ENCODE measurements at places on chromosomes 2 and 18.

DNA sequence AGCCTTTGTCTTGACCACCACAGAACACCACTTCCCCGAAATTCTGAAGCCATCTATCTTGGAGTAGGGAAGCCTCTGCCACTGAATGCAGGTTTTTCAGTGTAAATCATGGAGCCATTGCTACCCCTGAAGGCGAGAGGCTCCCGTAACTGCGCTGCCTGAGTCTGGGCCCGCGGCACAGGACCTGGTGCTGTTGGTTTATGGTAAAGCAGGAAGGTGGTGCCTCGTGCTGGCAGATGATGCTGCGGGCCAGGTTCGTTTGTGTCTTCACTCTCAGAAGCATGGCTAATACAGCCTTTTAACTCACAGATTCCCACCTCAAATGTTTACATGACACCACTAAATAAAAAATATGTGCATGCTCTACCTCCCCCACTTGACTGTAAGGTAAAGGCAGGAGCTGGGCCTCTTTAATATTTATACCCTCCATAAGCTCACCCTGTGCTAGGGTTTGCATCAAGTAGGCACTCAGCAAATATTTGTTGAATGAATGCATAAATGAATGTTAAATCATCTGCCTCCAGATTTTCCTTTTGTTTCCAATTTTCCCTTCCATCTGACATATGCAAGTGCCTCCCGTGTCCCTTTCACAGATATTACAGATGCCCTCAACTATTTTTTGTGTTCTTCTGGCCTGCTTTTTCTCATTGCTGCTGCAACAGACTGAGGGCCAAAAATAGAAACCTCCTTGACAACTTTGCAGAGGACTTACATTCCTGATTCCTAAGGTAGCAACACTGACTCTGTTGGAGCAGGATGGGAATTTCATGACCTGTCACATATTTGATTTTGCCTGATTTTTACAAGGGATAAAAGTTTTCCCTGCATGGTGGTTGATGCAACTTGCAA is 83.5 kb upstream of the CPO start:
- no peak for DNase-seq

GRCh38 chr2:183359867-183360266 is 235.6 kb downstream of the NUP35 start:
- DNase-seq, result no peak

DNA sequence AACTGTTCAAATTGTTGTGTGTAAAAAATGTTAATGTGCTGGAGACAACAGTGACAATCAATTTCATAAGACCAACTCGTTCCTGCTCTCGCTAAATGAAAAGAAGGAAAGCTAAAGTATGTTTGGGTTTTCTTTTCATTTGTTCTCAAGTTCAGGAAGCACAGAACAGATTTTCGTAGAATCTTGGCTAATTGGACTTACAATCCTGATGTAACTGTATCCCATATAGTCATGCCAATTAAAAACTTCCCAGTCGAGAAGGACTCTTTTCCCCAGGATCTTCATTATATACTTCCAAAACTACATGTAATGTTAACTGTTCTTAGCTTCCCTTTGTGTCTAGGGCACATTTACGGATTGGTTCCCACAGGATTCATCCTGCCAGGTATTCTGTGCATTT is 135.4 kb upstream of the ITGB6 start:
- DNase-seq, result no peak

- no peak for DNase-seq
Observed at GRCh38 chr2:120222186-120223033, 790 bp downstream of the TMEM185B start.

DNA sequence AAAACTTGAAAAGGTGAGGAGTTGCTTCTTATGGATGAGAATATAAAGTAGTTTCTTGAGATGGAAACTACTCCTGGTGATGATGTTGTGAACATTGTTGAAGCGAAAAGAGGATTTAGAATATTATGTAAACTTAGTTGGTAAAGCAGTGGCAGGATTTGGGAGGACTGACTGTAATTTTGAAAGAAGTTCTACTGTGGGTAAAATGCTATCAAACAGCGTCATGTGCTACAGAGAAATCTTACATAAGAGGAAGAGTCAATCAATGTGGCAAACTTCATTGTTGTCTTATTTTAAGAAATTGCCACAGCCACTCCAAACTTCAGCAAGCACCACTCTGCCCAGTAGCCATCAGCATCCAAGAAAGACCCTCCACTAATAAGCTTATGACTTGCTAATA is 112.9 kb upstream of the ZEB2 start:
- no peak for DNase-seq

GRCh38 chr2:168916331-168916675 is 15.2 kb downstream of the G6PC2 start:
- DNase-seq, result no peak

GRCh38 chr2:150480241-150480640 is 7.2 kb downstream of the RND3 start:
- no peak for DNase-seq

DNA sequence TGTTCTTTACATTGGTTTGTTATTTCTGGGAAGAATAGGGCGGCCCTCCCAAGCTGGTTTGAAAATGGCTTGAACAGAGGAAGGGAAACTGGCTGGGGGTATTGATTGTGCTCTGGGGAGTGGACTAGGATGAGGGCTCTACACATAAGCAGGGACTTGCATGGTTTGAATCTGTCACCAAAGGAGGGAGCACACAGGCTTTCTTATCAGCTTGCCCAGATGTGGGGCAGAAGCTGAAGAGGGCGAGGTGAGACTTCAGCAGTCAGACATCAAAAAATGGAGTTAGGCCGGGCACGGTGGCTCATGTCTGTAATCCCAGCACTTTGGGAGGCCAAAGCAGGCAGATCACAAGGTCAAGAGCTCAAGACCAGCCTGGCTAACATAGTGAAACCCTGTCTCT is 7.2 kb upstream of the RAB12 start:
- DNase-seq, result no peak

- DNase-seq, result no peak
Observed at GRCh38 chr2:22970991-22971390, 414.0 kb upstream of the KLHL29 start.

DNA sequence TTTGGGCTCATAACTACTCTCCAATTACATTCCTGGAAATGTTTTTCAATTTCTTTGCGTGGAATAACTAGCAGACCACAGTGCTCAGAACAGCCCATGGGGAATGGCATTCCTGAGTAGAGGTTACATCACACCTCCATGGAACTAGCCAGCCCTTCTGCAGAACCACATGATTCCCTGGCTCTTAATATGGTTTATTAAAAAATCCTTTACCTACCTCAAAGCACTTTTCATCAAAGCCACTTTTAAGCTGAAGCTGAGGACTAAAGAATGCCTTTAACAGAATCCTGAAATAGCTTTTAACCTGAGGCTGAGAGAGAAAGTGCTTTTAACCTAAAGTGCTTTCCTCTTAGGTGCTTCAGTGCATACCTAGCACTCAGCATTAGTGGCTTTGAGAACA is 376.3 kb downstream of the ARHGAP15 start:
- no peak for DNase-seq

GRCh38 chr2:25972049-25972823 is 10.1 kb downstream of the KIF3C start:
- no peak for DNase-seq

DNA sequence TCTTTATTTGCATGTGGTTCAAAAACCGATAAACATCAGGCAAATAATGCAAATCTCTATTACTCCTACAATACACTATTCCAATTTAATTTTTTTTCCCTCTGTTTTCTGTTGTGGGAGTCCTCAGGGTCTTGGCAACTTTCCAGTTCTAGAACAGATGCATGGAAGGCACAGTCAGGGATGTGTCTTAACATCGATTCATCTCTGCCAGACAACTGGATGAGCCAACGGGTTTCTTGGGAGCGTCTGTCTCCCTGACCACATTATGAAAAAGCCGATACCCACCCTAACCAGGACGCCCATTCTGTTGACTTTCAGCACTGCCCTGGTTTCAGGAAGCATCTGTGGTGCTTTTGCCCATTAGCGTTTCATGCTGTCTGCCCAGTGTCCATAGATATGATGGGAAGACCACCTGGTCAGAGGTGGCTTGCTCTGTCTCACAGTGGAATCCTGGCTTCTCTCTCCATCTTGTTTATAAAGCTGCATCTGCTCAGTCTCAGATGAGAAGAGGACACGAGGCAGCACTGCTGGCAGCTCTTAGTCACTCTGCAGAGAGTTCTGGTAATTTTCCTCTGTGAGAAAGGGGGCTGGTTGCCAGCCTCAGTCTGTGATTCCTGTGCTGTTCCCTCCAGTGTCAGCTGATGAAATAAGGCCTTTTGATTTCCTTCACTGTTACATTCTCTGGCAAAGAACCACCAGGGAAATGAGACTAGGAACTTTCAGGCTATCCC is 57.9 kb upstream of the KCNE4 start:
- DNase-seq, result peak; percentile 94

GRCh38 chr2:100425573-100426383 is 8.3 kb upstream of the CHST10 start:
- DNase-seq, result no peak

GRCh38 chr2:27379836-27380625 is 503 bp downstream of the ZNF513 start:
- DNase-seq, result no peak

DNA sequence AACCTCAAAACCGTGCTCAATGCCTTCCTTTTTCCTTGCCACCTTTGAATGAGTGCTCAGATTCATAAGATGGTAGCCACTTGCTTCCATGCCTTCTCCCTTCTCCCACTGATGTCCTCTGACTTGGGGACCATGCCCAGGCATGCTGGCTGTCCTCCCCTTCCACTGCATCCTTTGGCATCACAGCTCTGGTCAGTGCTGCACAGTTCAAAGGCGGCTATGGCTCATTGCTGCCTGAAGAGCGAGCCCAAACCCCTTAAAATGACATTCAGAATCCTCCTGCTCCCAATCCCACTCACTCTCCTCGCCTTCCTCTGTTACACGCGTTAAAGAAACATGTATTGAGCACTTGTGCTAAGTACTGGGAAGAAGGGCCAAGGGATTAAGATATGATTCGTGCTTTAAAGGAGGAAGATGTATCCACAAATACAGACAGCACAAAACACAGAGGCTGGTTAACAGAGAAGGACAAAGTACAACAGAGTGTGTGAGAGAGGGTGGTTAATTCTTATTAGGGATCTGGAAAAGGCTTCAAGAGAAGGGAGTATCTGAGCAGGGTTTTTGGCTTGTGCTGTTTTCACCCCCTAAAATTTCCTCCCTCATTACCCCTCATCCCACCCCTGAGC is 81.8 kb downstream of the CERKL start:
- DNase-seq, result no peak

DNA sequence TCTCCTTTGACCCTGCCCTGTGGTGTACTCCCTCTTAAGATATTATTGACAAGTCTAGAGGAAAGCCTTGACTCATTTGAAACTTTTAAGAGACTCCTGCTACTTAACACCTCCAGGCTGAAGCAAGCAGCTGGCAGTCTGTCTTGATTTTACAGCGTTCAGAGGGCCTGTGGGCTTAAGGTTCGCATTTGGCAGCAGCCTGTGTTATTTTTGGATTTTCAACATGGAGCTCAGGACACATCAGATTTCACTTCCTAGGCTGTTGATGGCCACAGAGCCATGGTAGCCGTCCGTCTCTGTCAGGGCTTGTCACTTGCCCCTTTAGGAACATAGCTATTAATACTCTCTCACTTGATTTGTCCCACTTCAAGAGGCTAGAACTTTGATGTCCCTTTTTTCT is 73.6 kb downstream of the VWA3B start:
- no peak for DNase-seq

- DNase-seq, result no peak
Observed at GRCh38 chr2:152861349-152861942, 143.0 kb downstream of the ARL6IP6 start.

- DNase-seq, result no peak
Observed at GRCh38 chr2:85181844-85182456, 48.8 kb downstream of the TCF7L1 start.

GRCh38 chr2:76204048-76204447 is 493.3 kb upstream of the GCFC2 start:
- no peak for DNase-seq

DNA sequence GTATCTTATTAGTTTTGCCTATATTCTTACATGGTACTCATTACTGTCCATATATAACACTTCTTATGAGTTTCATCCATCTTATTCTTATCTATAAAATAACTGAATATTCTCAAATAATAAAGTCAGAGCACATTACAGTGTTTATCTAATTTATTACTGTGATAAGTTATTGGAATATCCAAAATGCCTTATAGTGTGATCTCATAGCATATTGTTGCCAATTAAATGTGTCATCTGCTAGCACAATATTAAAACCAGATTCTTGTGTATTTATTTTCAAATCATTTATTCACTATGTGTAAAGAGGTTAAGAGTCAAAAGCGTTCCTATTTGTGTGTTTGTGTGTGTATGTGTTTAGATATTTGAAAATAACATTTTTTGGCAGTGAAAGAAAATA is 151.9 kb downstream of the WDR7 start:
- DNase-seq, result no peak

GRCh38 chr2:47636596-47637264 is 146.2 kb upstream of the MSH6 start:
- no peak for DNase-seq

DNA sequence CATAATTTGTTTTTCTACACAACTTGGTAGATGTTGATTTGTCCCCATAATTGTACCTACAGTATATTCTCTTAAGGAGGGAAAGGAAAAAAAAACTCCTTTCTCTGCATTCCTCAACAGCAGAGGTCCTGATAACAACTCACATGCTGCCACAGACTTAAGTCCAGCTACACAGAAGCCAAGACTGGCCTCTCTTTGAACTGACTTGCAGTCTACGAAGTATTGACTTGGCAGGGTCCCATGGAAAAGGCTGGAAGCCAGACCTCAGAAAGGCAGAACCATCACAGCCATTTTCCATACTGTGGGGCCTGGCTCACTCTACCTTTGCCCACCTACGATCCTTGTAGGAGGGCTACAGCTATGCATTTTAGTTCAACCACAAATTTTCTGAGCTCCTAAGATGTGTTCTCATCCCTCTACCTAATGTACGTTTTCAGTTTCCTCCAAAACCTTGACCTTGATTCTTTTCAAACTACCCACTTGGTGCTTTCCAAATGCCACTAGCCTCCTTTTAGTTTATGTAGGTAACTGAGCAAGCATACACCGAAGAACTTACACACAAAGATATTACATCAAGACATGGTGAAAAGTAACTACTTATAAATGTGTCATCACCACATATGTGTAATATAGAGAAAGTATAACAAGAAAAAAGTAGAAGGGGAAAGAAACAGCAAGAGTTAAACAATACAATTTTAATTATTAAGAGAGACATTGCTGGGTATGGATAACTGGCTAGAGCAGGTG is 12.2 kb downstream of the LONRF2 start:
- no peak for DNase-seq

DNA sequence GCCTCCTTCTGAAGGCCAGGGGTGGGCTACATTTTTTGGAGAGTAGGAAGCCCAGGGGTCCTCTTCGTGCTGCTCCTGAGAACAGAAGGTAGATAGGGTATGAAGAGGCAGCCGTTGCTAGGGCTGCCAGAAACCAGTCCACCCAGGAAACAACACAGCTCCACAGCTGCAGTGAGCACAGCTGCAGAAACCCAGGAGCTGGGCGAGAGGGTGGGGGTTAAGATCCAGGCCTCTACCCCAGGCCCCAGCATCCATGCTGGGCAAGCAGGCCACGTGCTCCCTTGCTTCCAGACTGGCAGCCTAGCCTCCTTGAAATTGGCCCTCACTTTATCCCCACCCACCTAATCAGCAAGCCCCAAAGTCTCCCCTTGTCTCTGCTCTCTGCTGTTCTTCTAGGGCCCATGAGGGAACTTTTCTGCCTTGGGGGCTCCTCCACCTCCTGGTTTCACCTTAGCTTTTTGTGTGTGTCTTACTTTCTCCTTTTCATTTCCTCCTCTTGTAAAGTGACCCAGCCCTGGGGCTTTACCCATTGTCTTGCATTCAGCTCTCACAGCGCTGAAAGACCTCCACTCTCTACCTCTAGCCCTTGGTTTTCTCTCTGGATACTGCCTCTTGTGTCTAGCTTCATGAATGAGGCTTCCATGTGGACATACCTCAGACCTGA is 30.7 kb downstream of the STON1 start:
- DNase-seq, result no peak

All from AG04449 (cell line).